Iris pigment epithelial cell (primary cell): ENCODE measurements at places on chromosomes 13 and 19.
A peak's percentile ranks its signal among the peaks of the same experiment; 100 is the strongest.

DNA sequence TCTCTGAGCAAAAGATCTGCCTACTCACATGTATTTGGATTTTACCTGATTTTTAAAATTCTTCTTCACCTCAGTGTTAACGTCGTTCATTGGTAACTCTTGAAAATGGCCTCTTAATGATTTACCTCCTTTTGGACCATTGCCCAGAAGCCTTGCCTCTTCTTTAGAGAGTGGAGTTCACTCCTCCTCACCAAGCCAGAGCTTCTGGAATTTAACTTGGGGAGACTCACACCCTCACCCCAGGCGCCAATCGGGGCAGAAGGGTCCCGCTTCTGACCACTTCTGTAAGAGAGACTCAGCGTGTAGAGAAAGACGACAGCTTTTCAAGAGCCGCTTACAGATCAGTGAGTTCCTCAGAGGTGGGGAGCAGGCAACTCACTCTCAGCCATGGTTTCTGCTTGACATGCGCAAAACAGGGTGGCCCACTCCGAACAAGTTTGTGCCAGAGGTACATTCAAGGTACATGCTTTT lies 2.7 kb downstream of the PNMA8C start:
- DNase-seq: peak; percentile 49

DNA sequence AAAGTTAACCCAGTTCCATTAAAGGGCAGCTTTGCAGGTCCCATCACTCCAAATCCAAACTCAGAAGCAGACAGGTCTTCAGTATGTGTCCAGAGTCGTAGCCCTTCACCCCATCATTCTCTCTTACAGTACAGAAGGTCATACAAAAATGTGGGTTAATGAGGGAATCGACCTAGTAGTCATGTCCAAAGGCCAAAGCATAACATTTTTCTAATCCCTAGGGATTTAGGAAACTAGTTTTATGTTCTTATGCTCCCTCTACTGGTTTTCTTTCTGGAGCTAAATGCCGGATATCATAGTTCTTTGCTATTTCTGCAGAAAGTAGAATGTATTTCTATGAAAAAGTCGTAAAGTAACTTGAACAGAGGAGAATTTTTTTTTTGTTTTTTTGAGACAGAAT lies 72.2 kb downstream of the DHRS12 start:
- no peak for DNase-seq

DNA sequence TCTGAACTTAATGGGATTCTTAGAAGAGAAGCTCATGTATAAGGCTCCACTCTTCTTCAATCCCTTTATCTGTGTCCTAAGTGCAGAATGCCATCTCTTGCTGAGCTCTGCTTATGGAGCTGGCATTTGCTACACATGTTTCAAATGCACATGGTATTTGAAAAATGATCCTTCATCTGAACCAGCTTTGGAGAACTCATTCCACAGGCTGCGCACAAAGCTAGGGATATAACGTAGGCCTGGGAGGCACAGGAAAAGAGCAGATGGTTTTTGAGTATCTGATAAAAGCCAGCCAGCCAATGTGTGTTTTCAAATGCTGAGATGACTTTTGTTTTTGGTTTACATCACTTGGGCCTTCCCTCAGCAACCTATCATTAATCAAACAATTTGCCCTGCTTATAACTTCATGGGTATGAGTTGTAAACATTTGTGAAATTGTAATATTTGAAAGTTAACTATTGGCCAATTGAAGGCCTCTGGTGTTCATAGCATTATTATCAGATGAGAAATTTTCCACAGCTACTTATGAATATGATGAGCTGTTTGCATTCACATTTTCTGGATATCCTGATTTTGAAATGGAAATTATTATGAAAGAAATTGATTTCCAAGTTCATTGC lies 729.0 kb downstream of the FGF9 start:
- no peak for DNase-seq

GRCh38 chr13:31200637-31200971 lies 829 bp downstream of the B3GLCT start:
- peak; percentile 20 for DNase-seq

DNA sequence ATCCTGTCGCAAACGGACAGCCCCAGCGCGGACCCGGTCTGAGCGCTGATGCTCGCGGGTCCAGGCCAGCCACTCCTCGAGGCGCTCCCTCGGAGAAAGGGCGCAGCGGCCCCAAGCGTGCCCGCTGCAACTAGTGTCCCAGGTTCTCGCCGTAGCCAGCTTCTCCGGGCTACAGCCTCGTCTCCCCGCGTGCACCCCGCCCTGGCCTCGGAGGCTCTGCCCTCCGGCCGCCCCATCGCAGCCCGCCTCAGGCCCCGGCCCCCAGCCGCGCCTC lies 487 bp downstream of the FLT1 start:
- DNase-seq: peak; percentile 34

- DNase-seq: peak; percentile 97
Measured at GRCh38 chr19:55189403-55189835, 9.3 kb upstream of the SYT5 start.

DNA sequence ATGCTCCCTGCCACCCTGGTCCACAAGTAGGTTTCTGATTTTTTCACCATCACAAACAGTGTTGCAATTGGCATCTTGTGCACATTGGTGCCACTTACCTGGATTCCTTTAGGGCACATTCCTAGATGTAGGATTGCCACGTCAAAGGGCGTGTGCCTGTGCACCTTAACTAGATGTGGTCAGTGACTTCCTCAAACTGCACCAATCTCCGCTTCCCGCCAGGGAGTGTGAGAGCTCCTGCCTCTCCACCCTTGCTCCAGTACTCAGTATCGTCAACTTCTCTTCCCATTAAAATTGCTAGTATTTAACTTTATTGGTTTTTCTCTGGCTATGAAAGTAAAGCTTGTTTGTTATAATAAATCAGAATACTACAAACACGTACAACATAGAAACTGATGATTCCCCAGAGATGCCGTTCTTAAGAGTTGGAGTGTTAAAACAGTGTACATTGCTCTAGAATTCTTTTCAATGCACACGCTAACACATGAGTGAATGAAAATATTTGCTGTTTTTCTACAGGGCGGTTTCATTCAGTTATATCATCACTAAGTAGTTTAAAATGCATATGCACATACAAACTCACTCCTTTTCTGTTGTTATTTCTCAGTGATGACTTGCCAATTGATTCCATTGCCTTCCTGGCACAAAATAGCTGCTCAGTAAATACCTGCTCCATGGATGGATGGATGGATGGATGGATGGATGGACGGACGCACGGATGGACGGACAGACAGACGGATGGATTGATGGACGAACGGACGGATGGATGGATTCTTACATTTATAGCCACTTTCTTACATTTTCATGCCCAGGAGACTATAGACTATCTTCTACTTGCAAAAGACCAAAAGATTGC lies 23.4 kb downstream of the CCNE1 start:
- DNase-seq: no peak

GRCh38 chr19:46211201-46211881 lies 18.2 kb upstream of the IGFL1 start:
- DNase-seq: peak; percentile 20

- no peak for DNase-seq
Measured at GRCh38 chr19:46394402-46394797, 19.0 kb downstream of the CCDC8 start.

DNA sequence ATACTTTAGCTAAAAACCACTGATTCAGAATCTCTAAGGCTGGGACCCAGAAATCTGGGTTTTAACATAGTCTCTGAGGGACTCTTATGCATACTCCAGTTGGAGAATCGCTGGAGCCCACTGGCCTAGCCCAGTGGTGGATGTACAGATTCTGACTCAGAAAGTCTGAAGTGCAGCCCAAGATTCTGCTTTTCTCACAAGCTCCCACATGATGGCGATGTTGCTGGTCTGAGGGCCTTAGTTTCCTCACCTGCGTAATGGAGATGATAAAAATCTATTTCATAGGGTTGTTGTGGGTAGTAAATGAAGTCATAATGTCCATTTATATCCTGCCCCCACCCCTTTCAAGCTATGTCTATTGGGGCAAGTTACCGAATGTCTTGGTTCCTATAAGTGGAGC lies 7.7 kb upstream of the CDADC1 start:
- DNase-seq: peak; percentile 60

DNA sequence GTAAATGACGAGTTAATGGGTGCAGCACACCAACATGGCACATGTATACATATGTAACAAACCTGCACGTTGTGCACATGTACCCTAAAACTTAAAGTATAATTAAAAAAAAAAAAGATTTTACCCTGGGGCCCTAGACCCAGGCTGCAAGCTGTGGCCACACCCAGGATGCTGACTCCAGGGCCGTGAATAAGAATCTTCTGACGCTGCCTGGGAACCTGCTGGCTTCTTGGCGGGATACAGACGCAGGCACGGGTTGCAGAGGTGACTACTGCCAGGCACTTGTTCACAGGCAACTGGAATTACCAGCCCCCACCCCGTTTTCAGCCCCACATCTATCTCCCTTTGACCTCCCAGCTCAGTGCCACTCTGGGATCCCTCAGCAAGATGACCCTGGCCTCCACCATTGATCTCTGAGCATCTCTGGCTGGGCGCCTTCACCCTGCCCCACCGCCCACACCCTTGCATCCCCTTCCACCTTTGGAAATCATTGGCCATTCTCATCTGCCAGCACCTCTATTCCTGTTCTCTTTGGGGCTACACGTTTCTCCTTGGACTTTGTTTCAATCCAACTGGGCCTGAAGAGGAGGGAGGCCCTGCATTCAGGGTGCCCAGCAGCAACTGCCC lies 21.1 kb upstream of the CFAP97D2 start:
- DNase-seq: no peak

GRCh38 chr19:45595814-45596213 lies 6.2 kb downstream of the GPR4 start:
- DNase-seq: no peak

GRCh38 chr19:44752816-44753625 lies 4.5 kb downstream of the BCL3 start:
- peak; percentile 99 for DNase-seq

- peak; percentile 87 for DNase-seq
Measured at GRCh38 chr19:41373993-41374392, 2.3 kb upstream of the TMEM91 start.

DNA sequence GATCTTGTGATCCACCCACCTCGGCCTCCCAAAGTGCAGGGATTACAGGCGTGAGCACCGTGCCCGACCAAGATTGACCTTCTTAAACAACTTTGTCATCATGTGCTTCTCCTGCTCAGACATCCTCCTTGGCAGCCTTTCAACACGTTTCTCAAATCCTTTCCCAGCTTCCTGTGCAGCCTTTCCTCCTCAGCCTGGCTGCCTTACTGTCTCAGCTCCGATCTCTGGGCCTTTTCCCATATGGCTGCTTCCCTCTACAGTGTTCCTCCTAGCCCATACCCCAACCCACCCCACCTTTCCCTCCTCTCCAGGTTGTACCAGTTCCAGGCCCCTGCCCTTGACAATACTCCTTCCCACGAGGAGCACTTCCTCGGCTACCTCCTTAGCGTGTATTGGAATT lies 7.2 kb downstream of the PHF11 start:
- DNase-seq: peak; percentile 88

DNA sequence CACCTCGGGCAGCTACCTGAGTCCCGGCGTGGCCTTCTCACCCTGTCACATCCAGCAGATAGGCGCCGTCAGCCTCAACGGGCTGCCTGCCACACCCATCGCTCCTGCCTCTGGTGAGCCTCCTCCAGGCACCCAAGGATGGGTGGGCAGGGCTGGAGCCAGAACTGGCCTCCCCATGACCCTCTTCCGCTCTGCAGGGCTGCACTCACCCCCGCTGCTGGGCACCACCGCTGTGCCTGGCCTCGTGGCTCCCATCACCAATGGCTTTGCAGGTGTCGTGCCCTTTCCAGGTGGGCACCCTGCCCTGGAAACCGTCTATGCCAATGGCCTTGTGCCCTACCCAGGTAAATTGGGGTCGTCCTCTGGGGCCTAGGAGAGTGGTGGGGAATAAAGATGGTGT lies 57.7 kb downstream of the CELF5 start:
- DNase-seq: no peak

DNA sequence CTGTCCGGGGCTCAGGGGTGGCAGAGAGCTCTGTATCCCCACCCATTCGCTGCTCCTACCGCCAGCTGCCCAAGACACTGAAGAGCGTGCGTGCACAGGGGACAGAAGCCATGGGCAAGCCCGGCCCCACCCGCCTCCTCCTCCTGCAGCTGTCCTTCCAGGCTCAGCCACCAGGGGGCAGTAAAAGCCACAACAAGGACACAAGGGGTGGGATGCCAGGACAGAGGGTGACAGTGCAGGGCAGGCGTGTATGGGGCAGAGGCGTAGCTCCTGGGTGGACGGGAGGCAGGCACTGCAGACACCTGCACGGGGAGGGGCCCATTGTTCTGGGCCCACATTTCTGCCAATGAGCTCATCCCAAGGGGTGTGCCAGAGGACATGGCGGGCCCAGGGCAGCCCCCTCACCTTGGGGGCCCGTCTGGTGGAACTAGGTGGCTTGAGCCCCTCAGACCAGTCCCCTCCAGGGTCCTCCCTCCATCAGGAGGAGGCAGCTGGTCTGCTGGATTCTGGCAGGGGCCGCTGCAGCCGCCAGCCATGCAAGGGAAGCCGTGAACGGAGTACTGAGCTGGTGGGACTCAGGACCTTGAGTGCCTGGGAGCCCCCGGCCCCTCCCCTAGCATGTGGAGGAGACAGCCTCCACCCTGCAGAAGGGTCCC lies 61.2 kb downstream of the MLLT1 start:
- peak; percentile 64 for DNase-seq

- no peak for DNase-seq
Measured at GRCh38 chr13:111482126-111482525, 161.7 kb downstream of the TEX29 start.

GRCh38 chr13:40186041-40186440 lies 480.4 kb downstream of the FOXO1 start:
- no peak for DNase-seq

DNA sequence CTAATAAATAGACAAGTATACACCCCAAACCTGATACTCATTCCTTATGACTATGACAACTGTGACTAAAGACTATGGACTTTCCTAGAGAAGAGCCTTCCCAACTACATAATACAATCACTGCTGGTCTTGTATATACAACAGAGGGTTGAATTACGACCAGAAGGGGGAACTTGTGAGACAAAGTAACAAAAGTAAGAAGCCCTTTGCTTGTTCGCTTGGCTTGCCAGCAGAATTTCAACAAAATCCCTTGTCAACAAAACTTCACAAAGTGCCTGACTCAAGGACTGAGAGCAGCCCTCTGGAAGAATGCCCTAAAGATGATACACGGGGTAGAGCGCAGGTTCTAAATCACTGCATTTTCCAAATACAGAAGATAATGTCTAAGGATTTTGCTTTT lies 99.4 kb downstream of the WASF3 start:
- peak; percentile 87 for DNase-seq

DNA sequence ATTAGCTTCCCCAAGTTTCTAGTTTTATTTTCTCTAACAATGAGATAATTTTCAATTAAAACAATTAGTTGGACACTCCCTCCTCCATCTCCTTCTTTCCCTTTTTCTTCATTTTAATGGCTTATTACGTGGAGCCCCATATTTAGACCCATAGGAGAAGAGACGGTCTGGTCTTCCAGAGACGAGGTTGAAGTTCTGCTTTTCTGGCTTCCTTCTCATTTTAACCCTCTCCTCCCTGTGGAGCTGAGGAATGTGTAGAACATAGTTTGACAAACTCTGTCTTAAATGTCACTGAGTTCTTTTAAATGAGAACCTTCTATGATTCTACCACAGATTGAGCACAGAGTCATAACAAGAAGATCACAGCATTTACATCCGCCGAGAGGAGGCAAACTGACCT lies 86.8 kb downstream of the EDNRB start:
- DNase-seq: no peak

GRCh38 chr19:29836409-29836825 lies 24.6 kb downstream of the CCNE1 start:
- DNase-seq: no peak

GRCh38 chr13:21777813-21778212 lies 106.9 kb downstream of the FGF9 start:
- DNase-seq: no peak

- DNase-seq: no peak
Measured at GRCh38 chr19:24064175-24064574, 22.8 kb upstream of the ZNF254 start.
